Left renal pelvis (tissue), 4 donors: ENCODE measurements at places on chromosomes 3 and 15.
A peak's percentile ranks its signal among the peaks of the same experiment; 100 is the strongest.

GRCh38 chr15:65638681-65639089 lies 16.9 kb downstream of the SLC24A1 start:
- DNase-seq, result peak; percentile 62

GRCh38 chr15:78691851-78692421 lies 50.9 kb upstream of the CHRNB4 start:
- DNase-seq, result no peak

DNA sequence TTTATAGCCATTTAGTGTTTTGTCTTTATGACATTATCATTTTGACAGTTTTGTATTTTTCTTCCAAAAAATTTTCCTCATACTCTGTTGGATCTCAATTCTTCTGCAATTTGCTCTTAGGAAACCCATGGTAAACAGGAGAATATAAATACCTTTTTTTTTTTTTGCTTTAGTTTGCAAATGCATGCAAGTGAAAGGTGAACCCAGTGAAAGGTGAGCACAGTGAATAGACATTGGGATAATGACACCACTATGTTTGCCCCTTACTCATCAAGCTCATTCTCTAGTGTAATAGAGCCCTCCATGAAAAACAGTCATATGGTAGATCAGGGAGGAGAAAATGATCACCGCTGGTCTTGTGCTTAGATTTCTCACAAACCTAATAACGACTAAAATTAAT lies 59.0 kb upstream of the TRPC1 start:
- no peak for DNase-seq

DNA sequence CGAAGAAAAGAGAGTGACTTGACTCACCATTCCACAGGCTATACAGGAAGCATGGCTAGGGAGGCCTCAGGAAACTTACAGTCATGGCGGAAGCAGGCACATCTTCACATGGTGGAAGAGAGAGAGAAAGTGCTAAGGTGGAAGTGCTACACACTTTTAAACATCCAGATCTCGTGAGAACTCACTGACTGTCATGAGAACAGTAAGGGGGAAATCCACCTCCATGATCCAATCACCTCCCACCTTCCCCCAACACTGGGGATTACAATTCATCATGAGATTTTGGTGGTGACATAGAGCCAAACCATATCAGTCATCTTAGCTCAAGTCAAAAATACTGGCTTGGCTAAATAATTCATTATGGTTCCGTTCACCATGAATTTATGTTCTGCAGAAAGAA lies 45.3 kb upstream of the NEDD4 start:
- DNase-seq, result no peak

GRCh38 chr15:68376447-68377060 lies 55.4 kb downstream of the ITGA11 start:
- no peak for DNase-seq

DNA sequence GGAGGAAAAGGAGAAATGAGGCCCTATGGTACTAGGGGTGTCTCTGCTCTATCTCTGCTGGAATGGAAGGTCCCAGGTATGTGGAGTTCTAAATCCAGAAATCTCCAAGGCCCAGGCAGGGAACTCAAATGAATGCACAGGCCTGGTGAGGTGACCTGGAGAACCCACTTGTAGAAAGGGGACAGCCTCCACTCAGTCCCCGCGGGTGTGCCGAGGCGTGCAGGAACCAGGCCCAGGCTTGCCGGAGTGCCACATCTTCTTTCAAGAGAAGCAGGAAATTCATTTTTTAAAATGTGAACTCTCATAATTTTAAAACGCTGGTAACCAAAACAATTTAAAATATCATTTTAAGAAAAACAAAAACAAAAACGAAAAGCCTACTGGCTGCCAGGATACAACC lies 32.2 kb upstream of the ADCY5 start:
- DNase-seq, result no peak

DNA sequence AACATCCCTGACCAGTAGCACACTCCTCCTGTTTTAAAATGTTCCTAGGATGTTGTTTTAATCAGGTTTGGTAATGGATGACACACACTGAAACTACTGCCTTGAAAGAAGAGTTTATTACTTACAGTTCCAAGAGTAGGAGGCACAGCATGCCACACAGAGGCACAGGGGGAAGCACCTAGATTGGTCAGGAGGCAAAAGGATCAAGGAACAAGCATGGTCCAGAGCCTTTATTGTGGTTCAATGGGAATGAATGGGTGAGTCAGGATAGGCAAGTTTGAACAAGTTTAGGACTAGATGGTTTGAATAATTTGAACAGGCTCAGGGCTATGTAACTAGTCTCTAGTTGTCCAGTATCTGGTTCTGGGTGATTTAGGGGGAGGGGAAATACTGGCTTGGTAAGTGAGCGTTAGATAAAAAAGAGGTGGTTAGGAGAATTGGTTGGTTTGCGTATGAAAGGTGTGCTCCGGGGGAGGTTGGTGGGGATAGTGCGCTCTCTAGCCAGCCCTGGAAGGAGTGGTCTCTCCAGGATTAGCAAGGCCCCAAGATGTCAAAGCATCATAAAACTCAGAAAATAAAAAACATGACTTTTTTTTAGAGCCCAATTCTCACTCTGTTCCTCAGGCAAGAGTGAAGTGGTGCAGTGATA lies 35.1 kb downstream of the TMOD3 start:
- no peak for DNase-seq

GRCh38 chr3:72454441-72454840 lies 393.8 kb downstream of the SHQ1 start:
- no peak for DNase-seq

DNA sequence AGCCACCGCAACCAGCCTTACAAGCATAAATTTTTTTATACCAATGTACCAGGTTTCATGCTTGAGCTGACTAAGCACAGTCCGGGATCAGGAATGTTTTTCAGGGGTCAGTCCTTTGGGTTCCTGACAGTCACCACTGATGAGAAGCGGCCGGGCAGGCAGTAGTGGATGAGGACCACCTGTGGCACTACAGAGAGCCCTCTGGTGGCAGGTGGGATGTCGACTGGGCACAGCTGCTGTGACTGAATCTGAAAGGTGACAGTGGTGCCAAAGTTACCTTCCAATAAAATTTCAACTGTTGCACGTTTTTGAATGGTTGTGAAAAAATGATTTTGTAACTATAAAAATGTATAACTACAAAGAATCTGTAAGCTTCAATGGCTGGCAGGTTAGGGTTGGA lies 34.0 kb downstream of the TPRA1 start:
- no peak for DNase-seq

DNA sequence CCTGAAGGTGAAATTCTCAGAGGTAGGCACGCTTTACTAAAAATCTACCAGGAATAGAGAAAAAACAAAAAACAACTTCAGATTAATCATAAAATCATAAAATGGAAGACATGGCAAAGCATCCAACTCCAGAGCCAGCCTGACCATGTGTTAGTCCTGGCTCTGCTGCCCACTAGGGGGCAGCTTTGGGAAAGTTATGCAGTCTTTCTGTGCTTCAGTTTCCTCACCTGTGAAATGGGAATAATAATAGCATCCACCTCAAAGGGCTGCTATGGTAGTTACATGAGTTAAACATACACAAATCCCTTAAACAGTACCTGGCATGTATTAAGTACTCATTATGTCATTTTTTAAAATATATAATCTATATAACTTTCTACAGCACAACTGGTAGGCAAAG lies 52.3 kb downstream of the WNT5A start:
- no peak for DNase-seq

- no peak for DNase-seq
Measured at GRCh38 chr3:161599697-161600096, 103.1 kb downstream of the OTOL1 start.

- DNase-seq, result no peak
Measured at GRCh38 chr3:175521406-175521805, 662.3 kb downstream of the NAALADL2 start.

GRCh38 chr15:40343512-40343911 lies 2.8 kb upstream of the CCDC9B start:
- no peak for DNase-seq

DNA sequence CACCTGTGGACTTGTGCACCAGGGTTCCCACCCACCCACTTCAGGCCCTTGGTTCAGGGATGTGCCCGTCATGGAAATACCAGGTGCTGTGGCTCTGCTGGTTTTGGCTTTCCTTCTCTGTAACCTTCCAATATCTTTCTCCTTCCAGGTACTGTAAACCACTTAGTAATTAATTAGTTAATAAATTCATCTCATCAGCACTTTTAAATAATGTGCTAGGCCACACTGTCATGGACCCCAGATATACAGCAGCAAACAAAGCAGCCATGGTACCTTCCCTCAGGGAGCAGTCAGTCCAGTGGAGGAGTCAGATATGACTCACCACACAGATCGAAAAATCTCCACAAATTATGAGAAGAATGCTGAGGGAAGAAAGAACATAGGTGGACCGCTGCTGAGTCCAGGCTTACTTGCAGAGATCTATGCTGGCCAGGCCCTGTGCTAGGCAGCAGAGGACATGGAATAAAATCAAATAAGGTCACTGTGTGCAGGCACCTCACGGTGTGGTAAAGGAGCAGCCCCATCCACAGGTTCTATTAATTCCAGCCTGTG lies 6.8 kb upstream of the GATA2 start:
- no peak for DNase-seq

GRCh38 chr3:55481744-55482495 lies 5.2 kb downstream of the WNT5A start:
- DNase-seq, result no peak
